ENCODE measurements at places on chromosomes 5 and 9. TPM values are rescaled to one million over a fixed set of nuclear protein-coding genes. Genes with fewer than 3 reads are reported as not detected.
A peak's percentile ranks its signal among the peaks of the same experiment; 100 is the strongest.

DNA sequence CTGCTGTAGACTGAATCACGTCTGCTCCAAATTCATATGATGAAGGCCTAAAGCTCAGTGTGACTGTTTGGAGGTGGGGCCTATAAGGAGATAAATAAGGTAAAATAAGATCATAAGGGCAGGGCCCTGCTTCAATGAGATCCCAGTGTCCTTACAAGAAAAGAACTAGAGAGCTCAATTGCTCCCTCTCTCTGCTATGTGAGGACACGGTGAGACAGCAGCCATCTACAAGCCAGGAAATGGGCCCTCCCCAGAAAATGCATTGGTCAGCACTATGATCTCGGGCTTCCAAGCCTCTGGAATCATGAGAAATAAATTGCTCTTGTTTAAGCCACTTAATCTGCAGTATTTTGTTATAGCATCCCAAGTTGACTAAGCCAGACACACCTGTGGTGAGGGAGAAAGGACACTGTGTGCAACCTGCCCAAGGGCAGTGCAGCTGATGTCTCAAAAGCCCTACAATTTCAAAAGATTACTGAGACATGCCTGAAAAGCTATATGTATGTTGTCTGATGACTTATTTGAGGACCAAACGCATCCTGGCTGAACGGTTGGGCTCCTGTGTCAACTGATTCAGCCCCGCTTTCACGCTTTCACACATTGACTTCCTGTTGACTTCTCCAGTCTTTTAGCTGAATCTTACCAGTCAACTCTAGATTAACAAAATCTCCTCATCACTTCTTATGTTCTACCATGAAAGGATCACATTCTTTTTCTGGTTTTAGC lies 13.2 kb downstream of the GZMK start:
- peak overlapping the region; percentile 72 for H3K27ac ChIP-seq
- peak overlapping the region; percentile 28 for H3K4me3 ChIP-seq
- no peaks in the 10 kb centered on the region for H3K36me3 ChIP-seq
- peaks cover 19% of the 10 kb centered on the region for H3K4me1 ChIP-seq

- no peaks in the 10 kb centered on the region for H3K36me3 ChIP-seq
- DNase-seq, result no peak
- no peaks in the 10 kb centered on the region for H3K4me1 ChIP-seq
- no peak overlapping the region for H3K27ac ChIP-seq
- H3K27me3 ChIP-seq, result no peaks in the 10 kb centered on the region
These were observed 146.2 kb downstream of the MARCHF11 start for GRCh38 chr5:16033187-16033925.

CDX1 gene
- not detected for total RNA-seq

GRCh38 chr5:175642998-175643397 lies 14.9 kb upstream of the HRH2 start:
- H3K4me3 ChIP-seq, result no peak overlapping the region
- no peak overlapping the region for H3K27ac ChIP-seq
- H3K4me1 ChIP-seq, result peaks cover 14% of the 10 kb centered on the region
- H3K36me3 ChIP-seq, result no peaks in the 10 kb centered on the region
- no peaks in the 10 kb centered on the region for H3K27me3 ChIP-seq
